ENCODE measurements at places on chromosomes 7 and 10.

DNA sequence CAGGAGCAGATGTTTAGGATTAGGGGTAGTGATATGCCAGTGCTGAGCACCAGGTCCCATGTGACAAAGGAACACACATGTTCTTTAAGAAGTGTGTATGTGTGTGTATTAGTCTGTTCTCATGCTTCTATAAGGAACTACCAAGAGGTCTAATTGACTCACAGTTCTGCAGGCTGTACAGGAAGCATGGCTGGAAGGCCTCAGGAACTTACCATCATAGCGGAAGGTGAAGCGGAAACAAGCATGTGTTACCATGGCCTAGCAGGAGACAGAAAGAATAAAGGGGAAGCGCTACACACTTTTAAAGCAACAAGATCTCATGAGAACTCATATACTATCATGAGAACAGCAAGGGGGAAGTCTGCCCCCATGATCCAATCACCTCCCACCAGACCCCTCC, 22.8 kb upstream of the PDZD8 start:
- DNase-seq = no peak

DNA sequence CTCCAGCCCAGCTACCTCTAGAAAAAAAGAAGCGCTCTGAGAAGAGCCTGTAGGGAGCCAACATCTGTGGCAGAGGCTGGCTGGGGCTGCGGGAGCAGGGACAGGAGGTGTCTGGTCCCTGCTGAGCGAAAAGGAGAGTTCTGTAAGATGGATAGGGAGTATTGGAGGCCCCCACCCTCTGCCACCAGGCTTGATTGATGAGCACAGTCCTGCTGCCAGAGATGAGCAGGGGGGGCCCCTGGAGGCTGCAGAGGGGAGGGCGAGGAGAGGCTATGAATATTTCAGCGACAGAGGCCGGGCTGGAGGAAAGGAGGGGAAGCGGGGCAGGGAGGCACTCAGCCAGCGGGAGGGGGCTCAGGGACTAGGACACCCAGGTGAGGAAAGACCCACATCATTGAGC, 44.5 kb upstream of the HSPB1 start:
- no peak for DNase-seq

DNA sequence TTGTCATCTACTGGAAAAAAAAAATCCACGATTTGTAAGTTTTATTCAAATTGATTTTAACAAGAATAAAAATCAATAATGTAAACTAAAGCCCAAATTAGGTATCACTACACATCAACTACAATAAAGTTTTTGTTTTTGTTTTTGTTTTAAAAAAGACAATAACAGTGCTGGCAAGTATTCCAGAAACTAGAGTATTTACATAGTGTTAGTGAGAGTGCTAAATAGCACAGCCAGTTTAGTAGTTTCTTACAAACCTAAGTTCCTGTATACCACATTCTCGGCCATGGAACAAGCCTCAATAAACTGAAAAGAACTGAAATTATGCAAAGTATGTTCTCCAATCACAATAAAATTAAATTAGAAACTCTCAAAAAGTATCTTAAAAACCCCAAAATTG, 8.1 kb downstream of the ARHGAP12 start:
- DNase-seq = no peak

GRCh38 chr7:154450451-154450850, 398.3 kb downstream of the DPP6 start:
- no peak for DNase-seq

GRCh38 chr10:104894681-104895080, 253.6 kb downstream of the SORCS3 start:
- DNase-seq = no peak

DNA sequence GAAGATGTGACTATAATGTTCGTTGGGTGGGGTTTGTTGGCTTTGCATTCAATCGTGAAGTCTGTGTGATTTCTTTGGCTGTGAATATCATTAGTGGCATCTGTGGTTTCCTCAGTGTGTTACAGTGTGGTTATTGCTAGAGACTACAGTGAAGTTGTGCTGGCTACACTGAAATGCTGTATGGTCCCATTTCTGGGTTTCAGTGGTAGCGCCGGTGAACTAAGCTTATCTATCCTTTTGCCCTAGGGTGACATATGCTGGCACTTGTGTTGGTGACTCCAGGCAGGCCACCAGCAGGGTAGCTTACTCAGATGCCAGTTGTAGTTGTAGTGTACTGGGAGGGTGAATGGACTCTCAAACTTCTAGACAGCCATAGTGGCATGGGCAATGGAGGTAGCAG, 259.5 kb downstream of the ANKRD30A start:
- DNase-seq = no peak

- DNase-seq = no peak
Measured at GRCh38 chr10:116781370-116781884, 39.1 kb upstream of the HSPA12A start.

DNA sequence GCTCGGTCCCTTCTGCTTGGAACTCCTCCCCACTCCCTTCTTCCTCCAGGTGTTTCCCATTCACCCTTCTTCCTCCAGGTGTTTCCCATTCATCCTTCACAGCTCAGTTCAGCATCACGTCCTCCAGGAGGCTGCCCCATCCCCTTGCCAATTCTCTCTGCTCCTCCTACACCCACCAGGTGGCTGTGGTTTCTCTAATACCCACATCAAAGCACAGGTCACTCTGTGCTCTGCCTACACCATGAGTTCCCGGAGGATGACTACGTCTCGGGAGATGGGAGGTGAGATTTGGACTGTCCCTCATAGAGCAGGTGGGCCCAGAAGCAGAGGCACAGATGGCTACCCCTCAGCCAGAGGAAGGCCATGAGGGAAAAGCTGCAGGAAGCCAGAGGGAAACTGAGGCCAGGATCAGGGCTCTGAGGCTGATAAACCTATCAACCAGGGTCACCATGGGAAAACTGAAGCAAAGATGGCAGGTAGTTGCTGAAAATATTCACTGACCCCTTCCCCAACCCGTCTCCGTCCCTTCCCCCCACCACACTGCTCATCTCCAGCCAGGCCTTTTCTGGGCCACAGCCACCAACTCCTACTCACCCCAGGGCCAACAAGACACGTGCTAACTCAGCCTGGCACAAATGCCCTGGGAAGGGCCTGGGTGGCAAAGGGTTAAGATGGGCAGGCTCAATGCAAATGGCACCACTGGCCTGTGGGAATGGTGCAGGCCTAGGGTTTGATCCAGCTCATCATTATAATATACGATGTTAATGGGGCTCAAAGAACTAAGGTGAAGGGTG, 56.6 kb upstream of the CPXM2 start:
- no peak for DNase-seq

DNA sequence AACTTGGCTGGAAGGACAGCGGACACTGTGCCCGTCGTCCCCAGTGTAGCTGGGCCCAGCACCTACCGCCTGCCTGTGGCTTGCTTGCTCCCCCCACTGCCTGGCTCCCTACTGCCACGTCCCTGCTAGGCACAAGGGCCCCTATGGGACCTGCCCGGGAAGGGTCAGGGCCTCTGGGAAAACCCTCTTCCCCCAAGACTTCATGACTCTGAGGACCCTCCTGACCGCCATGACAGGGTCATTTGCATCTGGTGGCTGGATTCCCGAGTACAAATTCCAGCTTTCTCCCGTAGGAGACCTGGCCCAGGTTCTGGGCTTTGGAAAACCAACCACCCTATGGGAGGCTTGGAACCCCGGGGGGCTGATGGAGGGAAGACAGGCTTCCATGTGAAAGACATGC, 1.4 kb upstream of the MMD2 start:
- no peak for DNase-seq

DNA sequence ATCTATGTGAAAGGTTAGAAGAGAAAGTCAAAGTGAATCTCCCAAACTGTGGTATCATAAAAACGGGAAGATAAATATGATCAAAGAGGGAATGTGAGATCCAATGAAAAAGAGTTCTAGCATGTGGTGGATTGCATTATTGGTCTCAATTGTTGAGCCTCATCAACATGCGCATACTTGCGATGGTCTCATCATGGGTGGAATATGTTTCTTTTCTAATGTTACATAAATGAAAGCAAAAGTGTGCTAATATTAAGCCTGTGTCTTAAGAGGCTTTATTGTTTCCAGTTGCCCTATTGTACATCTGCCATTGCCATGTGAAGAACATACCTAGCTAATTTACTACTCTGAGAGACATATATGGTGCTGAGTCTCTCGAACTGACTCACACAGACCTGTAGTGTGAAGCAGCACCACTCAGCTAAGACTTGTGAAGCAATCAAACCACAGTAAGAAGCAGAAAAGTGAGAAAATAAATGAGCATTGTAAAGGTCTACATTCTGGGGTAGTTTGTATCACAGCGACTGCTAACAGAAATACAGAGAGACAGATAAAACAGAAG, 645.5 kb upstream of the PCDH15 start:
- no peak for DNase-seq

- DNase-seq = no peak
Measured at GRCh38 chr10:77967611-77968022, 41.1 kb upstream of the DLG5 start.

DNA sequence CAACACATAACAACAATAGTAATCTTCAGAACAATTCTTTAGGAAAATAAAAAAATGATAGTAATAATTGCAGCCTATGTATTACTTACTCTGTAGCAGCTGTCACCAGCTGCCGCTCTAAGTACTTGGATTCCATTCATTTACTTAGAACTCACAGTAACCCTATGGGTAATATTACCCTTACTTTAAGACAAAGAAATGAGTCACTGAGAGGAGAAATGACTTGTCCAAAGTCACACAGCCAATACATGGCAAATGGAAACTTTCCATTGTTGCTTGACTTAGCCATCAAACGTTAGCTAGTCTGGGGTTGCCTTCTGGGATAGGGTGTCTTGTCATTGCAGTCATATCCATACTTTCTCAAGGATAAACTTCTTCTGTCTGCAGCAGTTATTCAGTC, 3.6 kb downstream of the CCNY start:
- no peak for DNase-seq

- no peak for DNase-seq
Measured at GRCh38 chr7:159108941-159109652, 35.6 kb downstream of the VIPR2 start.

DNA sequence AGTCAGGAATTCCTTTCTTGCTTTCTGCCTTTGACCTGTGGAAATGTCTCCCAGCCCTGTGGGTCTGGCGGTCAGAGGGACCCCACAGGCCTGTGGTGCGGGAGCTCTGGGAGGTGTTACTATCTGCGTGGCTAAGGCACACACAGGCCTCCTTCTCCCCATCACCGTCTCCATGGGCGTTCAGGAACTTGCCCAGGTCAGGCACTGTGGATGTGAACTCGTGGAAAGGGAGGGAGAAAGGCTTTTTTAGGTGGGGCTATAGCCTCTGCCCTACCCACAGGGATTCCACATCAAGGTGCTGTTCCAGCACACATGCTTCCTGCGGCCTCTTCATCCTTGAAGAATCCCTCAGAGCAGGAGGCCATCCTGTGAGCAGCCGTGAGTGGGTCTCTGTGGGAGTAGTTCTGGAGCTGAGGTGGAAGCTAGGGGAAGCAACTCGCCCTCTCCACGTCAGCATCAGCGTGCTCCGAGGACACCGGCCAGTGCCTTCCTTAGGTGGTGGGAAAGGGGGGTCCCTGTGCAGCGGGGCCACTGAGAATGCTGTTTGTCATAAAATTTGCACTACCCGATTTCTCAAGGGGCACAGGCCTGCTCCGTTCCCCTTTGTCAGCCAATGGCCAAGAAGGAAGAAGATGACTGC, 7.5 kb upstream of the ATP6V0E2 start:
- no peak for DNase-seq

- DNase-seq = no peak
Measured at GRCh38 chr10:84076540-84077195, 62.6 kb upstream of the GHITM start.

GRCh38 chr10:120455004-120455403, 2.0 kb upstream of the PLPP4 start:
- no peak for DNase-seq

DNA sequence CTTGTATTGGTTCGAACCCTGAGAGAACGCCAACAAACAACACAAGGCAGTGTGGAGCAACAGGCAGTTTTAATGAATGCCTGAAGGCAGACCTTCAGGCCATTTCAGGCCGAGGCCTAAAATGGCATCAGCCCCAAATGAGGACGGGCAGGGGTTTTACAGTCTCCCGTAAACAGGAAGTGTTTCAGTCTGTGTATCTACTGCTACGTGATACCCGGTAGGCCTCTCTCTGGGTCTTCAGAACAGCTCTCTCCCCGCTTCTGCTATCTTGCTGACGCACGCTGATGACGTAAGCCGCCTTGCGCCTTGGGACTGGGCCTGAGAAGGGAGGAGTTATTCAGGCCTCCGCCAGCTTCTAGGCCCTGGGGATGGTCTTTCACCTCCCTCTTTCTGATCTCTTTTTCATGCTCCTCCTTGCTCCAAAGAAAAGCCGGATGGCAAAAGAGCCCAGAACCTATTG, 67.7 kb downstream of the ST8SIA6 start:
- DNase-seq = no peak

DNA sequence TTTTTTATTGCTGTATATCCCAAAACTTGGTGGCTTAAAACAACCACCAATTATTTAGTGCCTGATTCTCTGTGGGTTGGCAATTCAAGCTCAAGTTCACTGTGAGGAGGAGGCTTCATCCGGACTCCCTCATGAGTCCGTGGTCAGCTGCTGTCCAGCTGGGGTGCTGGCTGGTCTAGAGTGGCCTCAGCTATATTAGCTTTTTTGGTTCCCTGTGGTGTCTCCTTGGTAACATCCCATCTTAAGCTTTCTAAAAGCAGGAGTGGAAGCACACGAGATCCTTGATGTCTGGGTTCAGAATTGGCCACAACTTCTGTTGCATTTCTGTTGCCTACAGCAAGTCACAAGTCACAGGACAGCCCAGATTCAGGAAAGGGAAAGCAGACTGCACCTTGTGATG, 536.5 kb upstream of the FZD8 start:
- DNase-seq = no peak

GRCh38 chr10:22552888-22553378, 161.4 kb downstream of the PIP4K2A start:
- no peak for DNase-seq

- DNase-seq = no peak
Measured at GRCh38 chr7:106243893-106244292, 40.9 kb downstream of the NAMPT start.

DNA sequence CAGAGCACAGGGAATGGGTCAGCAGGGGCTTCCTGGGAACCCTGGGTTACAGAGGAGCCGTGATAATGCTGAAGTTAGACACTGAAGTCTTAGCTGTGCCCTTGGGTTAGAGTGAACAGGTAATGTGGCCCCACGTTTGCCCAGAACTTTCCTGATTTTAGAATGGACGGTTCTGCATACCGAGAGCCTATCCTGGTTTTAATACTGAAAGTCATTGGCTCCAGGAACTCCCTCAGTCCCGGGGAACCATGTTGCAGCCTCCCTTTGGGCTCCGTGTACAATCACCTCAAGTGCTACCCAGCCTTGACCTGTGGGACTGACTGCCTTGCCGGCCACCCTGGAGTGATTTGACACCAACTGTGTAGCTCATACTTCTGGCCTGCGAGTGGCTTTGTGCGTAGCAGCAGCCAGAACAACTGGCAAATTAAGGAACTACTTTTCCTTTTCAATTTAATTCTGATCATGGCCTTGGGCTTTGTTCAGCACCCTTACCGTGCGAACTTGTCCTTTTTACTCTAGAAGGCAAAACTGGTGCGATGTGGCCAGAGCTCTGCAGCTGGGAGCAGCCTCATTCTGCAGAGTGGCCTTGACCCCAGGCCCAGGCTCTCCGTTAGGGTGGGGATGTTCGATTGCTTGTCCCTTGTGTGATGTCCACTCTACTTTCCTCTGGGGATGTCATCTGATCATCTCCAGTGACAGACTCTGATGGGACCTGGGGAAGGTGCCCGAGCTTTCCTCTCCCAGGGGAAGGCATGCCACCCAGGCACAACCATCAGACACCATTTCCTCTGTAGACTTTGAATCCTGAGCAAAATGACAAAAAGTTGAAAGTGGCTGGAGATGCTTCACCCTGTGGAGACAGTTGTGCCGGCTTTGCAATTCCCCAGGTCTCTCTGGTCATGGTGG, 265.9 kb downstream of the GLRX3 start:
- DNase-seq = no peak

- no peak for DNase-seq
Measured at GRCh38 chr7:134509010-134509409, 18.4 kb upstream of the AKR1B10 start.
